ENCODE measurements at places on chromosomes 13 and 19.

GRCh38 chr13:22903301-22903700 is 277.5 kb upstream of the SGCG start:
- DNase-seq: no peak

GRCh38 chr19:50184196-50184595 is 19.2 kb upstream of the MYH14 start:
- DNase-seq: no peak

- DNase-seq: no peak
These were observed 190.3 kb downstream of the STK24 start for GRCh38 chr13:98386637-98387036.

GRCh38 chr19:20351244-20351643 is 184.2 kb downstream of the ZNF486 start:
- no peak for DNase-seq

DNA sequence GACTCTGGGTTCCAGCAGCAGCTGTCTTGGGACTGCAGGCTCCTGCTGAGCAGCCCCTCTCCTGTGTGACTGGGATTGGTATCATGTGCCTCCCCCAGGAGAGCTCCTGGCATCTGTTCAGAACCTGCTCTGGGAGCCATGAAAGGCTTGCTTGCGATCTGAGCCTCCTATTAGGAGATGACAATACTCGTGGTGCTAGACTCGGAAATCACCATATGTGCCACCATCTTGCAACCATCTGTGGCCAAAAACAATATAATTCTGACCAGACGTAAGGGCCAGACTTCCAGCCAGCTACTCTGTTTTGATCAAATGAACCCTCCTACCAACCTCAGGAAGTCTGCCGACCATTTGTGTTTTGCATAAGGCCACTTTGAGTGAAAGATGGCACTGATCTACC is 484.7 kb downstream of the IRS2 start:
- no peak for DNase-seq

- DNase-seq: peak; percentile 56
These were observed at the start of gene RYR1 for GRCh38 chr19:38433268-38433733. Gene RYR1, plus strand, starts transcription at chr19:38433691. Its CDS starts 139 bp downstream, at chr19:38433830.

DNA sequence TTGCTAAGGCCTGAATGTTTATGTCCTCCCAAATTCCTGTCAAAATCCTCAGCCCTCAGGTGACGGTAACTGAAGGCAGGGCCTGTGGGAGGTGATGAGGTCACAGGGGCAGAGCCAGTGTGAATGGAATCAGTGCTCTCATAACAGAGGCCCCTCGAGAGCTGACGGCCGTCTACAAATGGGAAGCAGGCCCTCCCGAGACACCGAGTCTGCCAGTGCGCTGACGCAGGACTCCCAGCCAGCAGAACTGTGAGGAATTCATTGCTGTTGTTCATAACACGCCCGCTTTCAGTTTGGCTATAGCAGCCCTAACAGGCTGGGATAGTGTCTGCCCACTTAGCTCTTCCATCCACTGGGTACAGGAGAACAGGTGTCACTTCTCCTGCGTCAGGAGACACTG is 41.2 kb downstream of the CARS2 start:
- no peak for DNase-seq

DNA sequence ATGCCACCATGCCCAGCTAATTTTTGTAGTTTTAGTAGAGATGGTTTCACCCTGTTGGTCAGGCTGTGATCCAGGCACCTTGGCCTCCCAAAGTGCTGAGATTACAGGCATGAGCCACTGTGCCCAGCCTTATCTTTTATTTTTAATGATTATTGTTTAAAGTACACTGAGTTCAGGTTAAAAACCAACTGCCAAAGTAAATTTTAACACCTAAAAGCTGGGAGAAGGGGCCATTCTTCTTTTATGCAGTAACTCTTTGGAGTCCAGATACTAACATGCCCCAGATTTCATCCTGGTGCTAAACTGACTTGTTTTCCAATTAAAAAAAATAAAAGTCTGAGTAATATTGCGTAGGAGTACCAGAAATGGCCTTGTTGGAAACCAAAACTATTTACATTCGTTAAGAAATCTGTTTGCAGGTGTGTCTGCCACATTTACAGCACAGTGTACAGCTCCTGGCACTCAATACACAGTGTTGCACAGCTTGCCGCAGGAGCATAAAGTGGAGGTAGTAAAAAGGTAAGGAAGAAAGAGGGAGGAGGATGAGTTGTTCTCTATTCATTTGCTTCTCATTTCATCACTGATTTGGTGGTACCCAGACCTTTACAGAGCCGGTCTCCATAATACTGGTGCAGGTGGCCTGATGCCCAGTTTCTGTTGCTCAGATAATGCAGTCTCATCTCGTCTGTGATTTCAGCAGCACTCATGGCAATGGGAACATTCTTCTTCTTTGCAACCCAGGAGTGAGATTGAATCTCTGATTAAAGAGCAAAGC is 108.9 kb downstream of the PCCA start:
- DNase-seq: no peak

GRCh38 chr19:34436716-34437115 is 8.5 kb downstream of the UBA2 start:
- DNase-seq: no peak

- no peak for DNase-seq
These were observed 11.8 kb downstream of the PDE4A start for GRCh38 chr19:10431943-10432735.

DNA sequence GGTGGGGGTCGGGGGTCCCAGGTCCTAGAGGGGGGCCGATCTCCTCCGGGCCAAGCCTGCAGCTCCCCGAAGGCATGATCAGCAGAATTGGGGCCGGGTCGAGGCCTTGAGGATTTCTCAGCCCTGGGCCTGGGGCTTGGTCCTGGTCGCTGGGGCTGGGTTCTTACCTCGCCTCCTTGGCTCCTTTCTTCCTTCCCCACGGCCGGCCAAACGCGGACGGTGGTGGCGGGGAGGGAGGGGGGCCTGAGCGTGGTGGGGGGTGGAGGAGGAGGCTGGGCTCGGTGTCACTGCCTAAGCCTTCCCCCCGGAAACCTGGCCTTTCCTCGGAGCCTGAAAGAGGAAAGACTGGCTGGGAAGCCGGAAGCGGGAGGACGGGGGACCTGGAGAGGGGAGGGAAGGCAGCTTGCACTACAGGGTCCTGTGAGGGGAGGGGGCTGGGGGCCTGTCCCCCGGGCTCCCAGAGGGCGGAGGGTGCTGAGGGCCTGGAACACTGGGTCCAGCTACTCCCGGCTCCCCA is at the start of gene ZNF579:
TSS of gene ZNF579 (minus strand) at position 221 of the 517 bp plus-strand sequence. CDS start 1,209 bp downstream, outside the sequence.
- peak; percentile 73 for DNase-seq

DNA sequence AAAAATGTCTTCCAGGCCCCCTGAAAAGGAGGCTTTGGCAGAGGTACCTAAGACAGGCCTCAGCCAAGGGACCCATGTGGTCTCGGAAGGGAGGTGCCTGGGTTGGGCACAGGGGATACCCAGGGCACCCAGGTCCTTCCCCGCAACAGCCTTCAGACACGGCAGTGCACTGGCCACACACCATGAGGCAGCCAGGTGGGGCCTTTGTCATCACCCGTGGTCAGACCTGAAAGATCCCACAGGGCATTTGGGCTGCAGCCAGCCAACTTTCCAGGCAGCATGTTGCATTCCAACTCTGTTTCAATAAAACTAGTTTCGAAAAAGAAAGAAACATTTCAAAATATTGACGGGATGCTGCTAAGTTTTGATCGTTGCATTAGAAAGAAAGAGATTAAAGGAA is 4.7 kb upstream of the TUBGCP3 start:
- DNase-seq: no peak
